ENCODE measurements at places on chromosomes 5 and 9.

GRCh38 chr9:132056717-132057560 is 22.7 kb downstream of the MED27 start:
- DNase-seq = no peak

DNA sequence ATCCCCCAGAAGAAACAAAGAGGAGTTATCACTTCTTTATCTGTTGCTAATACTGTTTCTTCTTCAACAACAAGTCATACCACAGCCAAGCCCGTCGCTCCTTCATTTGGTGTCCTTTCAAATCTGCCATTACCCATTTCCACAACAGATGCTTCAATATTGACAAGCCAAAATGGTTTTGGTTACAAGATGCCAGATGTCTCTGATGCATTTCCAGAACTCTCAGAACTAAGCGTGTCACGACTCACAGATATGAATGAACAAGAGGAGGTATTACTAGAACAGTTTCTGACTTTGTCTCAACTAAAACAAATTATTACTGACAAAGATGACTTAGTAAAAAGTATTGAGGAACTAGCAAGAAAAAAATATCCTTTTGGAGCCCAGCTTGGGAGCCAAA is 16.0 kb upstream of the HAND1 start:
- DNase-seq = no peak

- no peak for DNase-seq
These were observed 1.1 kb downstream of the FAXDC2 start for GRCh38 chr5:154849264-154849785.

DNA sequence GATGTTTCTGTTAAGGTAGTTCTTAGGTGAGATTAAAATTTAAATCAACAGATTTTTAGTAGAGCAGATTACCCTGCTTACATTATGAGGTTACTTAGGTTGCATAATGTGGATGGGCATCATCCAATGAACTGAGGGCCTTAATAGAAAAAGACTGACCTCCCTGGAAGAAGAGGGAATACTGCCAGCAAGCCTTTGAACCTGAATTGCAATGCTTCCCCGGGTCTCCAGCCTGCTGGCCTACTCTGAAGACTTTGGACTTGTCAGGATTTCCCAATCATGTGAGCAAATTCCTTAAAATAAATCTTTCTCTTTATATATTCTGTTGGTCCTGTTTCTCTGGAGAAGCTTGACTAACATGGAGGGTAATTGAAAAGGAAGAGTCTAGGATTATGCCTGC is 542.1 kb upstream of the ARRDC3 start:
- no peak for DNase-seq

DNA sequence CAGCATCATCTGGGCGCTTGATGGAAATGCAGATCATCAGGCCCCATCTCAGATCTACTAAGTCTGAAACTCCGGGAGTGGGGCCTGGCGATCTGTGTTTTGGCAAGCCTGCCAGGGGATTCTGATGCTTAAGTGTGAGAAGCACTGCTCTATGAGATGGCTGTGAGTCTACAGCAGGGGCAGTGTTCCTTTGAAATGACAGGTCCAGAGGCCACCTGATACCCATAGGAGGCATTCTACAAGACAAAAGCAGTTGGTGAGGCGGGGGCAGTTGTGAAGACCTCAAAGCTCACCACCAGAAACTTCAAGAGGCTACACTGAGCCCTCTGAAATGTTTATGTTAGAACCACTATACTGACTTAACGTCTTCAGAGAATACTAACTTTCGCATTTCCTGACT is 86.9 kb upstream of the SPATA31D4 start:
- DNase-seq = no peak

GRCh38 chr5:33170411-33170810 is 270.4 kb upstream of the TARS1 start:
- DNase-seq = no peak

DNA sequence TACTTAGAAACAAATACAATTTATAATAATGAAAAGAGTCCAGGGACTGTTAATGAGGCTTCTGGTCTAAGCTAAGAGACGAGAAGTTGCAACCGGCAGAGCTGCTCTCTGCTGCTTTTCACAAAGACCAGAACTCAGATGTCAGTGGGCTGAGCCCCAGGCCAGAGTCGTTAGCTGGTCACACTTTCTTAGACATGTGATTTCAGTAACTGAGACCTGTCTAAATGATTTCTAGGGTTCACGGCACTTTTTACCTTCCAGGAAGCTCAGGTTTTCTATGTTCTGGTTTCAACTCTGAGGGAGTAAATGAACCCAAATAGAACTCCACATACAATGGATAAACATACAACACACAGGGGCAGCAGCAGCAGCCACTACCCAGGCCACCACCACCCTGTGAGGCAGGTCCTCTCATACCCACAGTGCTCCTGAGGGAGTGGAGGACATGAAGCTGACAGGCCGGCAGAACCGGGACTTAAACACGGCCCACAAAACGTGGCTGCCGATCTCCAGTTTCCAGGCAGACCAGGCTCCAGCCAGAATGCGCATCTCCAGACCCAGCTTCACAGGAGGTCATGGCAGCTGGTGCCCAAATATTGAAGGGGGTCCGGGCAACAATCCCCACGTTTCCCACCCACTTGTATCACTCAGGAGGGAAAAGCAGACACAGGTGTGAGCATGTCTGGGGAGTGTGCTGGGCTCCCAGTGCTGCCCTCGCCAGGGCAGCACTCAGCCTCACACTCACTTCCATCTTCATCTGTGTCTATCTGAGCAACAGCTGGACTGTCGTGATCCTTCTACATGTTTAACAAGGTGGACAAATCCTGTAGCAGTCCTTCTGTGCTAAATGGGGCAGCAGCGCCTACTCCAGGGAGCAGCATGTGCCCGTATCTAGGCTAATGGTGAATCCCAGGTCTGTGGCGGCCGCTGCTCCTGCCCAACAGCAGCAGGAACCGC is 38.8 kb downstream of the IARS1 start:
- DNase-seq = no peak

GRCh38 chr9:128405780-128406171 is 14.9 kb upstream of the CERCAM start:
- no peak for DNase-seq

DNA sequence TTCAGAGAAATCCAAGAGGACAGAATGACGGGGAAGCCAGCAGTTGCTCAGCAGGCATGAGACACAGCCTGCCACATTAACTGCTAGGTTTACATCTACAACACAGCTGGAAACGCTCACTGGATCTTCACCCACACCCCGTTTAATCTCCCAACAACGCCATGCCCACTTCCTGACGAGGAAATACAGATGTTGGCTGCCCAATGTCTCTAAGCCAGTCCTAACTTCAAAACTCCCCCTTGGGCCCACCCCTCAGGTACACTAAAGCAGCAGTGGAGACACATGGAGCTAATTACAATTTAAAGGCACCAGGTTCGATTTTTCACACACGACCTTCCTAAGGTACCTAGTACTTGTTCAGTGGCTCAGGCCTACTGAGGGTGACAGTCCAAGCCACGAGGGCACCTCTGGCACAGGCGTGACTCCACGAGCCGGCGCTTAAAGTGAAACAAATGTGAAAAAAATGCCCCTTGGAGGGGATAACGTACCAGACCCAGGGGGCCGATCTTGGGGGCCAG is 904 bp downstream of the RPL12 start:
- DNase-seq = no peak

GRCh38 chr9:109035684-109036423 is 22.6 kb upstream of the CTNNAL1 start:
- DNase-seq = no peak

DNA sequence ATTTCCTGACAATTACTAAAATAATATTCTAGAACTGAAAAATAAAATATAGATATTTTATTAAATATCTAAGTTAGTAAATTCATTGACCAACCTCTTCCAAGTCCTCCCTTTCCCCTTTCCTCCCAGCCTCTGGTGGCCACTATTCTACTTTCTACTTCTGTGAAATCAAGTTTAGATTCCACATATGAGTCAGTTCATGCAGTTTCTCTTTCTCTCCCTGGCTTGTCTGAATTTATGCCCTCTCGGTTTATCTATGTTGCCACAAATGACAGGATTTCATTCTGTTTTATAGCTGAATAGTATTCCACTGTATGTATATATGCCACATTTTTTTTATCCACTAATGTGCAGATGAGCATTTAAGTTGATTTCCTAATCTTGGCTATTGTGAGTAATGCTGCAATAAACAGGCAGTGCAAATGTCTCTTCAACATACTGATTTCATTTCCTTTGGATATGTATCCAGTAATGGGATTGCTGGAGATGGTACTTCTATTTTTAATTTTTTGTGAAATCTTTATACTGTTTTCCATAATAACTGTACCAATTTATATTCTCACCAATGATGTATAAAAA is 52.3 kb downstream of the WDR36 start:
- DNase-seq = peak; percentile 18

DNA sequence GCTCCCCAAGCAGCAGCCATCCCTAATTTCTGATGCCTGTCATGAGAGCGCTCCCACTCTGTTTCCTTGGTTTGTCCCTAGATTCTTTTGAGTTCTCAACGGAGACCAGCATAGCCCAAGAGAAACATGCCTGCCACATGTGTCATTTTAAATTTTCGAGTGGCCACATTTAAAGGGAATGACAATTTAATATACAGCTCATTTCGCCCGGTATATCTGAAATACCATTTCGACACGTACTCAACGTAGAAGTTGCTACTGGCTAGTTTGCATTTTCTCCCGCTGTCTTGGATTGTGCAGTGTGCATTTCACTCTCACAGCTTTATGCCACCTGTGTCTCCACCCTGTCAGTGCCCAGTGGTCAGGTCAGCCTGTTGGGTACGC is 21.0 kb downstream of the LPCAT1 start:
- DNase-seq = no peak

GRCh38 chr9:117224695-117225094 is 190.2 kb downstream of the ASTN2 start:
- no peak for DNase-seq

GRCh38 chr9:27523141-27523540 is 949 bp upstream of the IFNK start:
- no peak for DNase-seq

DNA sequence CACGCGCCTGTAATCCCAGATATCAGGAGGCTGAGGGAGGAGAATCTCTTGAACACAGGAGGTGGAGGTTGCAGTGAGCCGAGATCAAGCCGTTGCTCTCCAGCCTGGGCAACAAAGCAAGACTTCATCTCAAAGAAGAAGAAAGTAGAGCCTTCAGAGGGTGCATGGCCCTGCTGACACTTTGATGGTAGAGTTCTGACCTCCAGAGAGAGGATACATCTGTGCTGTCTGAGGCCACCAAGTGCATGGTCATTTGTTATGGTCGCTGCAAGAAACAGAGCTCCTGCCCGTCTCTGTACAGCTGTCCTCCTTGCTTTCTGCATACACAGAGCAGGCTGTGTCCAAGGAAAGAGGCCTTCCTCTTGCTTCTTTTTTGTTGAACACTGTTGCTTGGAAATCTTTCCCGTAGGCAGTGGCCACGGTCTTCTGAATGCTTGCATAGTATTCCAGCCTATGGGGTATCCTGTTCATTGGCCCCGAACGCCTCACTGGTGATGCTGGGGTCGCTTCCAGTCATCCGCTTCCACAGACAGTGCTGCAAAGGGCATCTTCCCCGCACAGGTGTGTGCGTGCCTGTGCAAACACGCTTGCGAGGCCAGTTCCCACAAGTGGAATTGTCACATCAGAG is 36.8 kb upstream of the UNC5A start:
- DNase-seq = no peak

GRCh38 chr9:14170392-14170931 is 143.5 kb downstream of the NFIB start:
- DNase-seq = no peak

DNA sequence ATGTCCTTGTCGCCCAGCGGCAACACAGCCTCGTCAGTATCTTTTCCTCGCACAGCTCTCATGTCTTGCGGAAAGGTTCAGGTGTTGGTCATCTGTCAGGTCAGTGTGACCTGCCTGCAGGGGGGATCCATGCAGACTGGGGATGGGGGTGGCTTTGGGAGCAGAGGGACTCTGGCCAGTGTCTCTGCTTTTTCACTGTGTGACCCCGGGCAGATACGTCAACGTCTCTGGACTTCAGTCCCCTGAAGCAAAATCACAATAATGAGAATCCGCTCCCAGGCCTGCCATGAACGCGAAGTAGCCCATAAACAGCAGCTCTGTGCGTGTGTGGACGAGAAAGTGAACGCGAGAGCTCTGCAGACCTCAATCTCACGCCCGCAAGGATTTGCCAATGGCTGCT is 75.7 kb upstream of the FCN1 start:
- DNase-seq = no peak

- DNase-seq = no peak
These were observed 10.9 kb upstream of the ZNF366 start for GRCh38 chr5:72518001-72518683.

DNA sequence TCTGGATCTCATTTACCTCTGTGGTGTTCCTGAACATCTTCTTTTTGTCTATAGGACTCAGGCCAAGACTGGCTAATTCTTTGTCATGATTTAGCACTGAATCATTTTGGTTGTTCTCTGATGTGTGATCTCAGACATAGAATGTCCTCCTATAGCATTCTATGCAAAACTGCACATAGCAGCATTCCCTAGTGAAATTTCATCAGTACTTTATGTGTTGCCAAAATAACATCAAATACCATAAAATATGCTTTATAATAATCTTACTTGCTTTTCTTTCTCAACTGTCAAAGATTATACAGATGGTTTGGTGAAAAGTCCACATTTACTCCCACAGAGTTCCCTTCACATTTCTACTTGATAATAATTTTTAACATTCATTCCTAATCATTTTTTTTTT is 115.7 kb upstream of the MPDZ start:
- no peak for DNase-seq

DNA sequence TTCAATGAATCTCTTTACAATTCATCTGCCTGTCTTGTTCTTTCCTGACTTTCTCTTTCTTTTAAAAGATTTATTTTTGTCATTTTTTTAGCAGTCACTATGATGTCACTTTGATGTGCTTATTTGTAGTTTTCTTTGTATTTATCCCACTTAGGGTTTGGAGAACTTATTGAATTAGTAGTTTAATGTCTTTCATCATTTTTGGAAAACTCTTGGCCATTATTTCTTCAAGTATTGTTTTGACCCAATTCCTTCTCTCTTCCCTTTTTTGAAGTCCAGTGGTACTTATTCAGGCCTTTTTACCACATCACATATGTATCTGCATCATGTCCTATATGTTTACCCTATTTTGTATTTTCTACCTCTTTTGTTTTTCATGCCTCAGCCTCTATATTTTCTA is 48.9 kb upstream of the CCDC112 start:
- DNase-seq = no peak

GRCh38 chr9:536597-537511 is 304.6 kb upstream of the DMRT1 start:
- peak; percentile 30 for DNase-seq

DNA sequence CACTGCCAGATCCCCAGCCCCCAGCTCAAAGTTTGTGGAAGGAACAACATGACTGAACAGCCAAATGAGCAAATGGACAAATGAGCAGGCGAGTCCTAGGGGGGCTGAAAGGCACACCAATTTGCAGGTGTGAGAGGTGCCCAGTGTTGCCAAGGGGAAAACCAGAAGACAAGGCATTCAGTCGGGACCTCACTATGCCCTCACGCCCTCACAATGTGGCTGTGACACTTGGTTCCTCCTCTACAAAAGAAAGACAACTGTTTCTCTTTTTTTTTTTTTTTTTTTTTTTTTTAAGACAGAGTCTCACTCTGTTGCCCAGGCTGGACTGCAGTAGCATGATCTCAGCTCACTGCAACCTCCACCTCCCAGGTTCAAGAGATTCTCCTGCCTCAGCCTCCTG is 28.0 kb downstream of the TNIP1 start:
- DNase-seq = no peak

GRCh38 chr5:142242272-142242671 is 82.5 kb downstream of the SPRY4 start:
- DNase-seq = no peak
